ENCODE measurements at places on chromosomes 13 and 19.
A peak's percentile ranks its signal among the peaks of the same experiment; 100 is the strongest.

GRCh38 chr19:44344255-44344654, 12.2 kb downstream of the ZNF112 start:
- no peak for DNase-seq

DNA sequence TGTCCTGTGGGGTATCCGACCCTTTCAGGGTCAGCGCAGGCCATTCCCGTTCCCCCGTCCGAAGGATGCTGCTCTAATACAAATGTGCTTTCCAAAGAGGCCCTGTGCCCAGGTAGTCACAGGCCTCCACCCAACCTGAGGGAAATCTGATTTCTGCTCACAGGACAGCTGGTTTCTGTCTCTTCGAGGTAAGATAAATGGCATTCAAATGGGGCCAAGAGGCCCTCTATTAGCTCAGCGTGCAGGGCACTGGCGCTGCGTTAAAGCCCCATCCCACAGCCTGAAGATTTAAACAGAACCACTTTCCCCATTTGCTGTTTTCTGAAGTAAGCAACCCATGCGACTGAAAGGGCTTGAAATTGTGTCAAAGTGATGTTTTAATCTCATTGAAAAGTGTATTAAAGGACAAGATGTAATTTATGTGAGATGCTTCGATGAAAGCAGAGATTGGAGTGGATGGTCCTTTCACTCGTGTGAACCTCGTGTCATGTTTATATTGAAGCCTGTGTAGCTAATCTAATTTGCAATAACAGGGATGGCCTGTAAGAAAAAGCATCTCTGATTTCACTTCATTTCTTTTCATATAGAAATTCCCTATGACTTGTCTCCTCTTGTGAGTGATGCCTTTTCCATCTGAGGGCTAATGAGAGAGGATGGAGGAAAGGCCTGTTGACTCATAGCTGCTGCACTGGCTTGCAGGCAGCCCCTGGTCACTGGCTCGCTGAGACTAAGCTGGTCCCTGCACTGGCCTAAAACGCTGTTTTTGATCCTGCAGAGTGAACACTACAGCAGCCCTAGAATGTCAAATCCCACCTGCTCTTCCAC, 7.3 kb upstream of the SOX1 start:
- DNase-seq, result no peak

GRCh38 chr19:15935167-15935702, 906 bp upstream of the CYP4F11 start:
- DNase-seq, result no peak

GRCh38 chr19:11539495-11540365, 1.1 kb downstream of the CNN1 start:
- no peak for DNase-seq

GRCh38 chr13:22648320-22648801, 532.4 kb upstream of the SGCG start:
- no peak for DNase-seq

DNA sequence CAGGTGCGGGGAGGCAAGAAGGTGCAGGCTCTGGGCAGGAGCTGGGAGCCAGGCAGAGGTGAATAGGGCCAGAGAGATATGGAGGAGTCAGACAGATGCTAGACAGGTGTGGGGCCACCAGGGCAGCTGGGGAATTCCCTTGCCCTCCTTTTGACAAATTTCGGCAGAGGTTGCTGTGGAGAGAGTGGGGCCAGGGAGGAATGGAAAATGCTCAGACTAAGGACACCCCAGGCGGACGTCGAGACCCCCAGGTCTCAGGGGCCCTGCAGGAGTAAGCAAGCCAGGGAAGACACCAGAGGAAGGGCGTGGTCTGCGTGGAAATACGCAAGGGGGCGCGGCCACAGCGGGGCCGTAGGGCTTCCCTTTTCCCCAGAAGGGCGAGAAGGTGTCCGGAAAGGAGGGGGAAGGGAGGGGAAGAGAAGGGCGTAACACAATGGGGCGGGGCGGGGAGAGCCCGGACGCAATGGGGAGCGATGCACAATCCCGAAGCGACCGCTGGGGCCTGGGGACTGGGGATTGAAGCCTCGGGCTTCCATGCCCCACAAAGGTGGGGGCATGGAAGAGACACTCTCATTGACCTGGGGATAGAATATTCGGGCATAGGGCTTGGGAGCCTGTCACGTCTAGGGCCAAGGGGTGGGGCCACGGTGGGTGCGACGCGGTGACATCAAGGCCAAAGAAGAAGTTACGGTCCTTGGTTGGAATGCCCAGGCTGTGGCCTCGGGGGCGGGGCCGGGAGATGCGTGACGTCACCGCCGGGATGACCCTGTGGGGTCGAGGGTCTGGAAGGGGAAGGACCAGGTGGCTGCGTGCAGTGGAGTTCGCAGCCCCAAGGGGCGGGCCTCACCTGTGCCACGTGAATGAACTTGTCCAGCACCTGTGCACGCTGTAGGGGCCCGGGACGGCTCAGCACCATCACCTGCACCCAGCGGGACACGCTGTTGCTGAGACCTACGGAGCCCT, 8.2 kb downstream of the RASGRP4 start:
- peak; percentile 35 for DNase-seq

DNA sequence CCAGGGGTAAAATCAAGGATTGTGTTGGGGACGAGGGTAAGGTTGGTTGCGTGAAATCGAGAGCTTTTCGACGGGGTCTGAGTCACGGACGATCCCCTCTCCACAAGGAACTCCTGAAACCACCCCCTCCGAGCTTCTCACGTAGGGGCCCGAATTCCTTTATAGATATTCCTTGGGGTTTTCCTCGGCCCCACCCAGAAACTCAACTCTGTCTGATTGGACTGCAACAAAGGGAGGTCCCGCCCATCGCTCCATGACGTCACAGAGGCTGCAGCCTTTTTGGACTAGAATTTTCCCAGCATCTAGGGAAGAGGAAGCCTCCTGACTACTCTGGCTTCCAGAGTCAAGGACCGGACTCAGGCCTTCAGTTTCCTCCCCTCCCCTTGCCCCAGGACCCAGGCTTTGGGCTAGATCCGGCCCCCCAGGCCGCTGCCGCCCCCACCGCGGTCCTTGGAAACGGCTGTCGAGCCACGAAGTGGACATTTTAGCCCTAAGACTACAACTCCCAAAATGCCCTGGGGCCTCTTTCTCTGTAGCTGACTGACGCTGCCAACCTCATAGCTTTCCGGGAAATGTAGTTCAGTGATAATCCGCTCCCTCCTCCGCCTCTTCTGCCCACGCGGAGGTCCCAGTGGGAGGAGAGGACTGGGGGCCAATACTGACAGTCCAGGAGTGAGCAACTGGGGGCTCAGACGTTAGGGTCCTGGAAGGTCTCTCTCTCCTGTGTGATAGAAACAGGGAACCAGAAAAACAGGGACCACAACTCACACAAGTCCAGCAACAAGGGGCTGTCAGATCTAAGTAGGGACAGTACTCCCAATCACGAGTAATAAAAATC, at the start of gene IZUMO1:
Gene IZUMO1, minus strand, starts transcription at position 172 of the 838 bp plus-strand sequence. CDS start 1,050 bp downstream, outside the sequence.
- no peak for DNase-seq

- no peak for DNase-seq
These were observed 39.3 kb downstream of the MBNL2 start for GRCh38 chr13:97261254-97262005.

DNA sequence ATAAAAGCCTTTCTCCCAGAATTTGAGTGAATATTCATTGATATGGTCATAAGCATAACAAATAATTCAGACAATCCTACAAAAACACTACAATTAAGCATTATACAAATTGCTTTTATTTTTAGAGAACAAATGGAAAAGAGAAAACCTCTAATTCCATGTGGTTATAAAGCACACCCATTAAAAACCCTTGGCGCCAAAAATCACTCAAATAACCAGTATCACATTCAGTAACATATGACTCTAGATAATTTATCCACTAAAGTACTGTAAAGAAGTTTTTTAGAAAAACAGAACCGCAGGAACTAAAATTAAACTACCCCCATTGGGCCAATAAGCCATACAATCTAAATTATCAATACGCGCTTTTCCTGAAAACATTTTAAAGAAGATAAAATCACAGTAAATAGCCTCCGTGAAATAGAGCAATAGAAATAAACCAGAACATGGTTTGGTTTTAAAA, 569 bp downstream of the LCP1 start:
- DNase-seq, result no peak

DNA sequence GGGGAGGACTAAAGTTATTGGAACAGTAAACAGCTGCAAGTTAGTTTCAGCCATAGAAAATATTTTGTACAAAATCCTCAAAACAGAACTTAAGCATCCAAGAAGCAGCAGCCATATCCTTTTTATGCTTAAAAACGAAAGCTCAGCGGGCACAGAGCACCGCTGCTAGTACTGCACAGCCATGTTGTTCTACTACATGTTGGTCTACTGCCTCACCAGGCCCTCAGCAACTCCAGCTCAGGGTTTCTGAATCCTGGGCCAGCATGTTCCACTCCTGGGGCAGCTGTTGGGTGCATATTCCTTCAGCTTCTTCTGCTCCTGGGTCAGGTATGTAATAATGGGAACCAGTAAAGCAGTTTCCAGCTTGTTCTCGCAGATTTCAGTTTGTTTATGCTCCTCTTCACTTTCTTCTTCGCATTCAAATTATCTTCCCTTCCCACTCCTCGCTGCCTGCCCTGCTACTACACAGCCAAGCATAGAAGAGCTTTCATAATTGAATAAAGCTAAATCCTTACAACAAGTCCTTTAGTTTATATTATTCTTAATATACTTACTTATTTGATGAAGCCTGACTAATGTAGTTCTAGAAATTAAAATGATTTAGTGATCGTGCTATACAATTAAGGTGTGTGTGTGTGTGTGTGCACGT, 820.5 kb upstream of the ATXN8OS start:
- no peak for DNase-seq

DNA sequence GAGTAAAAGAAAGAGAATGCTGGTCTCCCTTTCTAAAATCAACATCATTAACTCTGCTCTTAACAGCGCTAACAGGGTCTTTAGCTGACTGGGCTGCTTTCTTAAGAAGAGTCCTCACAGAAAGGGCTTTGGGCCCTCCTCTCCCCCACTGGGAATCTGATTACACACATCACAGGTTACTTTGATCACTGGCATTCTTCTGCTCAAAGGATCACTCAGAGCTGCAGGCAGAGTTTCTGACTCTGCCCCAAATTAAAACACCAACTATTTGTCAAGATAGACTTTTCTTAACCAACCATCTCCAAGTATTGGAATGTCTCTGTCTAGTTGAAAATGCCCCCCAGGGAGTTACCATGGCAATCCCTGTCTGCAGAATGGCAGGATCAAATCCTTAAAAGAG, 31.1 kb upstream of the SIAH3 start:
- DNase-seq, result no peak

DNA sequence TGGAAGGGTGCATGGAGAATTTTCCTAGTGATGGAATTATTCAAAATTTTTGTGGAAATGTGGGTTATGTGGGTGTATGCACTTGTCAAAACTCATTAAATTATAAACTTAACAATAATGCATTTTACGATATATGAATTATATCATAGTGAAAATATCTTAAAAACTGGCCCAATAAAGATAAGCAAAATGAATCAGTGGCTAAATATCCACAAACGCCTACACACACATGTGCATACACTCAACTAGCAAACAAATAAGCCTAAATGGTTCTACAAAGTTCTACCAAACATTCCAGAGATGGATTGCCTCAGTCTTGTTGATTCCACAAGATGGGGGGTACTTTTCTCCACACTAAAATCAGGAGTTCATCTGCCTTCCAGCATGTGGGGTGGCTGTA, 349.5 kb downstream of the TSHZ3 start:
- no peak for DNase-seq

- DNase-seq, result peak; percentile 30
These were observed at the start of gene SCGB2B2 for GRCh38 chr19:34676697-34677385. SCGB2B2 (minus strand) TSS chr19:34677159; CDS start chr19:34594563, 82,596 bp downstream.

DNA sequence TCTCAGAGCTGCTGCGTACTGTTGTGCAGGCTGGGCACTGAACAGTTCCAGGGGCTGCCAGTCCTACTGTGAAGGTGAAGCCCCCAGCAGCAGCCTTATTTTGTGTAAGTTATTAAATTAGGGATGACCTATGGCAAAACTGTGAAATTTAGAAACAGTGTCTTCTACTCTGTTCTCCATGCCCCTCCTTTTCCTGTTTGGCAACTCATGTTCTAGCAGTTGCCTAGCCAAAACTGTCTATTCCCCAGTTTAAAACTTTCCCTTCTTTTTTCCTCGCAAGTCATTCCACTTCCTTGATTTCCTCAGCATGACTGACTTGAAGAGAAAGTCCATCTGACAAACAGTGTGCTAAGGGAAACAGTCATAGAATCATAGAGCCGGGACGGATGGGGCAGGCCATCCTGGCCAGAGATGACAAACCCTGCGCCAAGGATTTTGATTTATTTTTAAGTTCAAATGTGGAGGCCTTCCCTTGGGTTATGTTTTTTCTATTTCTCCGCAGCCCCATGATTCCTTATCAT, 78.1 kb upstream of the OLFM4 start:
- no peak for DNase-seq

DNA sequence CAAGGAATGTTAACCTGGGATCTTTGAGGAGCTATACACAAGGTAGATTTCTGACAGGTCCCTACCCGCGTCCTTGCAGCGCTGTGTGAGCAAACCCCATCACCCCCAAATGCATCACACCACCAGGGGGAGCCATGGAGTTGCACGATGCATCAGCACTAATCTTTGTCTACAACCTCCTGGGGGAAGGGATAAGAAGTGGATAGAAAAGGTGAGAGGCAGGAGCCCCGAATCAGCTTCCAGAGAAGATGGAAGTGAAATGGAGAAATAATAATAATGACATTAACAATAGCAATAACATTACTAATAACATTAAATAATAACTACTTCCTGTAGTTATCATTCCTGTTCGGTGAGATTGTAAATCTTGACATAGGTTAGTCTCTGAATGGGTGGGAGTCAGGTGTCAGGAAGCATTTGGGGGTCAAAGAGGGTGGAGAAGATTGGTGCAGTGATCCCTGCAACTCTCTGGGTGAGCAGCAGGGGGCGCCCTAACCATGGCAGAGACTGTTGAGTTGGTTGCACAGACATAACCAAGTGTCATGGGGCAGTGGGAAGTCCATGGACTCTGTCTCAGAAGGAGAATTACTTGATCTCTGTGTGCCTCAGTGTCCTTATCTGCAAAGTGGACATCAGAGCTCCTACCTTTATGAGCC, 16.5 kb downstream of the SIGLEC7 start:
- DNase-seq, result peak; percentile 61

DNA sequence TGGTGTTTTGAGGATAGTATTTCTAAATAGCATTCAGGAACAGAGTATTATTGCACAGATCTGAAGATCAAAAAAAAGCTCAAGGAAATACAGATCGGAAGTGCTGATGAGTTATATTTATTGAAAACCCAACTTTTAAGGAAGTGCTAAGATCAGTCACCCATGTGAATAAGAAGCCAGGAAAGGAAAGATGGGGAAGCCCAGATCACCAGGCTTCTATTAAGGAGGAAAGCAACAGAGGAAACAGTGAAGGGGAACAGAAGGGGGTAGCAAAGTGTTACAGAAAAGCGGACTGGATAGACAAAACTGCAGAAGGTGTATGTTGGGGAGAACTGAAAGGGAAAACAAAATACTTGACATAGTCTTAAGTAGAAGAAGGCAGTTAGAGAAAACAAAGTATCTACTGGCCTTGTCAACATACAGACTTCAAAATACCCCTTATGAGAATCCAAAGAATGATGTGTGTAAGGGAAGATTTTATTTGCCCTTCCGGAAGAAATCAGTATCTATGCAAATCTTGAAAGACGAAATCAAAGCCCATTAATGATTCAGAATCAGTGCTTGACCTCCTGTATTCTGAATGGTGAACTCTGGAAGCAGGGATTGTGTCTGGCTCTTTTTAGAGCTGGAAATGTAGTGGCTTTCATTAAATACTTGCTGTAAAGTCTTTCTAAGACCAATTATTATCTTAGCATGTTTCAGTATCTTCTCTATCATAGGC, 12.1 kb downstream of the UFM1 start:
- no peak for DNase-seq

GRCh38 chr19:19105365-19106055, 32.8 kb downstream of the TMEM161A start:
- DNase-seq, result no peak

GRCh38 chr13:46171217-46171616, 10.8 kb downstream of the LCP1 start:
- no peak for DNase-seq

- DNase-seq, result no peak
These were observed 405.0 kb downstream of the COG6 start for GRCh38 chr13:40060296-40061007.

Data from T47D (cell line).